ENCODE measurements at places on chromosomes 1 and 21.
A peak's percentile ranks its signal among the peaks of the same experiment; 100 is the strongest.

- no peak for DNase-seq
These were observed 67.4 kb upstream of the PLA2G4A start for GRCh38 chr1:186761358-186761757.

DNA sequence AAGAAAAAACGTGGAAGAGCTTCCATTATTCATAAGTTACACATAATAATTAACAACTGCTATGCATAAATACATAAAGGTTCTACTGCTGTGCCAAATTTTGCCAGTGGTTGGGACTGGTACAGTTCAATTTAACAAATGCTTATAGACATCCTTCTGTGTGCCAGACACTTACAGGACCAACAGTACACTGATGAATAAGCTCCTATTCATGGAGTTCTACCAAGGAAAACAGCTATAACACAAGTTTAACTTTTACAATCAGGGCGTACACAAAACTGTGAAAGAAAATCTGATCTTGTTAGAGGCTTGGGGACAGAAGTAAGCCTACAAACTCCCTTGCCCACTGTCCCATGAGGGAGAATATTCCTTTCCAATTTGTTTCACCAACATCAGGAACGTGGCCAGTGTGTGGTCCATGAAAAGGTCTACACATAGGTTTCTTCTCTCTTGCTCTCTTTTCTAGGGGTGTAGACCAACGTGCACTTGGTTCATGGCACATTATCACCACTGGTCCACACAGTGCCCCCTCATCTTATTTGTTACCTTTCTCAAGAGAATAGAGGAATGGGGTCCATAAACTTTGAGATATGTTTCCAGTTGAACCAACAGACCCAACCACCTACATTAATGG, 10.1 kb downstream of the NRIP1 start:
- no peak for DNase-seq

DNA sequence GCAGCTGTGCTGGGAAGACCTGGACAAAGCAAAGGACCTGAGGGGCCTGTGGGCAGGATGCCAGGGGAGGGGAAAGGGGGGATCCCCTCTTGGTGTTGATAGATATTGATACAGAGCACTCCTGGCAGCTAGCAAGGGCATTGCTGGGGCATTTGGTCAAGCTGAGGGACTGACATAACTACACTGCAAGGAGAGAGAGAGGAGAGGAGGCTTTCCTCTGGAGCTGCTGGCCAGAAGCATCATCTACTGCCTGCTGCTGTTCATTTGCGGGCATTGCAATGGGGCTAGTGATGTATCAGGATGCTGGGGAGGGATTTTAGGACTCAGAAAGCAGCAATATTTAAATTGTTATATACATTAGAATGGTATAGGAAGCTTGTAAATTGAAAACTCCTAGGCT, 142.0 kb downstream of the ZNF648 start:
- DNase-seq: no peak

GRCh38 chr1:211581526-211581925, 2.6 kb upstream of the SLC30A1 start:
- no peak for DNase-seq

GRCh38 chr1:218259800-218260199, 25.3 kb upstream of the RRP15 start:
- DNase-seq: no peak

- DNase-seq: no peak
These were observed 21.2 kb downstream of the ACTRT2 start for GRCh38 chr1:3042481-3042880.

GRCh38 chr21:38909929-38910328, 104.2 kb downstream of the ETS2 start:
- DNase-seq: no peak

DNA sequence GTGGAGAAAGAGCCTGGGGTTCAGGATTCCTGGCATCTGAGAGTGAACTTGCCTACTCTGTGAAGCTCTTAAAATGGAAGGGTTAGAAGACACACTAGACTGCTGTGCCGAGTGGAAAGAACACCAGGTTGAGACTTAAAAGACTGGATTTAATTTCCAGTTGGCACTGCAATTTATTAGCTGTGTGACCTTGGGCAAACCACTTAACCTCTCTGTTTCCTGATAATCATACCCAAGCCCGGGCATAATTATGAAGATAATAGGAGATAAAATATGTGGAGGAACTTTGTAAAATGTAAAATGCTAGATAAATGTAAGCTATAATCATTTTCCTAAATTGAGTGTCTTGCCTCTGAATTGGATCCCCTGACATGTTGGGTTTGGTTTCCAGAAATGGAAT, 4.7 kb upstream of the LHX4 start:
- DNase-seq: no peak

- no peak for DNase-seq
These were observed 317.9 kb upstream of the AJAP1 start for GRCh38 chr1:4336507-4336906.

DNA sequence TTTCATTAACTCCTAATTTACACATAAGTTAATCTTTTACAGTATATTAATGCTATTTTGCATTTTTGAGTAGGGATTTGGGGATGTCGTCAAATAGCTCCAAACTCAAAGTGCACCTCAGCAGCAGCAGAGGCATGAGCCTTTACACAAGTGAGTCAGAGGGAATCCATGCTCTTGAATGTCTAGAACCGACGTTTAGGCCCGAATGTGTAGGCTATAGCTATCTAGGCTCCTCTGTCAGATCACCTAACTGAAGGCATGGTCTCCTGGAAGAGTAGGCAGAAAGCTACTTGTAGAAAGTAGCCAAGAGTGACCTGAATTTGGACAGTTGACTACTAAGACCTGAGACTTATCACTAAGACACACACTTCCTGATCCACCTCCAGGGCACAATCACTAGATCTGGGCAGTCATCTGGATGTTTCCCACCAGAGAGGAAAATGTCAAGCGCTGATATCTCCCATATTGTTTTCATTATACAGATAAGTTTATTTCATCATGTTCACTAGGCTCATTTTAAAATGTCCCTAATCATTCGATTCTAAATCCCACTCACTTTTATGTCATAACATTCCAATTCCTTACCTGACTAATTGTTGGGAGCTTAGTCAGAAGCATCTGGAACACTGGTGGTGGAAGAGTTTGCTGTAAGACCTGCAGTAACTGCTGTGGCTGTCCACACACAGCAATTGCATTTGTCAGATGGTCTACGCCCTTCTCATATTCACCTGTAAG, 15.3 kb downstream of the TOMM20 start:
- DNase-seq: no peak

- peak; percentile 69 for DNase-seq
These were observed 20.7 kb downstream of the TRIM62 start for GRCh38 chr1:33161061-33161681.

DNA sequence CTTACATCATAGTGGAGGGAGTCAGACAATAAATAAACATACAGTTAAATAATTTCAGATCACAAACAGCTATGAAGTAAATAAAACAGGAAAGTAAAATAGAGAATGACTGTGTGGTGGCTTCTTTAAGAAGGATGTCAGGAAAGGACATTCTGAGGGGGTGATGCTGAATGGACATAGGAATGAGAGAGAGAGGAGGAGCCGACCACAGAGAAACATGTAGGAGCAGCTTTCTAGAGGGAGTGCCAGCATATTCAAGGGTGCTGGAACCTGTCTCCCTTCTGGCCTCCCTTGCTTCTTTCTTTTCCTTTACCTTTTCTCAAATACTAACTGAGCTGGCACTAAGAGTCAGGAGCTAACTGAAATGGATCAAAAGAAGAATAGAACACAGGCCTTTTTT, 20.5 kb upstream of the BCL10 start:
- DNase-seq: no peak

DNA sequence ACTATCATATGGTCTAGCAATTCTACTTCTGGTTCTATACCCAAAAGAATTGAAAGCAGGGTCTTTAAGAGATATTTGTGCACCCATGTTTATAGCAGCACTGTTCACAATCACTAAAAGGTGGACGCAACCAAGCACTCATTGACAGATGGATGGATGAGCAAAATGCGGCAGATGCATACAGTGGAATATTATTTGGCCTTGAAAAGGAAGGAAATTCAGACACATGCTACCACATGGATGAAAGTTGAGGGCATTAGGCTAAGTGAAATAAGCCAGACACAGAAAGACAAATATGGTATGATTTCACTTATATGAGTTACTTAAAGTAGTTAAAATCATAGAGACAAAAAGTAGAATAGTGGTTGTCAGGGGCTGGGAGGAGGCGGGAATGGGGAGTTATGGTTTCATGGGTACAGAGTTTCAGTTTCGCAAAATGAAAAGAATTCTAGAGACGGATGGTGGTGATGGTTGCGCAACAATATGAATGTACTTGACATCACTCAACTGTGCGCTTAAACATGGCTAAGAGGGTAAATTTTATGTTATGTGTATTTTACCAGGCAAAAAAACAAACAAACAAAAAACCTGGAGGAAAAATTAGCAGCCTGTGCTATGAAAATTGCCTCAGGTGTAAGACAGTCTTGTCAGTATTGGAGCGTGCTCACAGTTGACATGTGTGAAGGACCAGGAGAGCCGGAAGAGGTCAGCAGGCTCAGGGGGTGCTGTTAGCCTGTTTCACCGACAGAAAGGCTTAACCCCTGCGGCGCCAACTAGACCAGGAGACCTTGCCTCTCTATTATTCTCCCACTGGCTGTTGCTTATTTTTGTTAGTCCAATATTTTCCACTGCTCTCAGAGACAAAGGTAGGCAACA, 26.5 kb downstream of the CD247 start:
- no peak for DNase-seq

DNA sequence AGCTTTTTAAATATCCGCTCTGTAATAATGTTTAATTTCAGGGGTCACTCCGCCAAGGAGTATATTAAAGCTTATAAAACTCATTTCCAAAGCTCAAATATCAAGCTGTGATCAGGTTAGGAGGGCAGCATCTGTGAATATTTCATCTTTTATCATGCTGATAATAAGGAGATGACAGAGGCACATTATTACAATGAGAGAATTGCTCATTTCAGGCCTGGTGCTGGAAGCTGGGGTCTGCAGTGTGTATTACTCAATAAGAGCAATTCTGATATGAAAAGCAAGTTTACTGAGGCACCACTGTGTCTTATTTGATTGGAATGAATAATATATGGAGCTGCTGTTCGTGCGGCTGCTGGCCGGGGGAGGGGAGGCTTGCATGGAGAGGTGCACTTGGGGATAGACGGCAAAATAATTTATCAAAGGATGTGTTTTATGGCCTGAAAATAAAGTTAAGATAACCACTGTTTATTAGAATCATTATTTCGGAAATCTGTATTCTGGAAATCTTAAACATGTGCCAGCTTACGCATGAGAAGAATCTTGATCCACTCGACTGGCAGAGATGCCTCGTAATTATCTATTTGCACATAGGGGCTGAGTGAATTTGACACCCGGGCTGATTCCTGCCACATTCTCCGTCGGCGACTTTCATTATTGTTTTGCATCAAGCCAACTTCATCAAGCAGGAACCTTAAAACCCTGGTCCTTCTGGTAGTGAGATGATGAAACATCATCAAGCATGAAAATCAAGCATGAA, 173.2 kb downstream of the RRAGC start:
- no peak for DNase-seq

DNA sequence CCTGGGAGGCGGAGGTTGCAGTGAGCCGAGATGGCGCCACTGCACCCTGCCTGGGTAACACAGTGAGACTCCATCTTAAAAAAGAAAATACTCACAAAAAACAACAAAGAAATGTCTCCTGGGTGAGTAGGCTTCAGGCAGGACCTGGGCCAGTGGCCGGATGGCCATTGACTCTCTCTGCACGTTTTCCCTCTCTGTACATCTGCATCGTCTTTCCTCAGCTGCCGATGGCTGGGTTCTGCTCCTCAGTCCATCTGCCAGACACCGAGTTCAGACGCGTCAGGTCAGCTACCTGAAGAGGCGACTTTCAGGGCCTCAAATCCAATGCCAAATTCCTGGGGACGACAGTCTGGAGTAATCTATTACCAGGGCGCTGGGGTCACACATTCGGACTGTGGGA, 199.3 kb downstream of the CAMTA1 start:
- no peak for DNase-seq

GRCh38 chr1:100530880-100531487, 7.0 kb upstream of the GPR88 start:
- DNase-seq: no peak

- peak; percentile 68 for DNase-seq
These were observed at the start of gene NID1 for GRCh38 chr1:236064674-236065508. Gene NID1, minus strand, starts transcription at chr1:236065090. Its CDS starts 11 bp downstream, at chr1:236065079.

DNA sequence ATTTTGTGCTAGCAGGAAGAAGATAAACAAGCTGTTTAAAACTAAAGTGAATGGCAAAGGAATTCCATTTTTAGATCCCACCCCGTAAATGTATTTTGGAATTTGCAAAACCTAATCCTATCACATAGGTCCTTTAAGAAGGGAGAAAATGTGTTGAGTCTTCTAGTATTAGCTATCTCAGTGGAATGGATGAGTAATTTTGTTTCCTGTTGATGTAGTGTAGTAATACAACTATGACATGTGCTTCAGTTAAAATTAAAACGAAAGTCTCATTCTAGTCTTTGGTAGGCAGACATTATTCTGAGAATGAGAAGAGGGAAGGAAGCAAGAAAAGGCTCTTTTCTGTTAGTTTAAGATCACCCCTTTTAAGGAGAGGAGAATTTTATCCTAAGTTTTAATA, 265.9 kb upstream of the C1orf105 start:
- no peak for DNase-seq

- DNase-seq: no peak
These were observed 42.9 kb downstream of the RCAN1 start for GRCh38 chr21:34571994-34572393.
